ENCODE measurements at places on chromosomes 11 and 22.
A peak's percentile ranks its signal among the peaks of the same experiment; 100 is the strongest.

GRCh38 chr11:33258631-33259205 is 1.5 kb downstream of the HIPK3 start:
- no peak for DNase-seq

GRCh38 chr11:112797648-112798293 is 163.4 kb upstream of the NCAM1 start:
- DNase-seq = peak; percentile 15

DNA sequence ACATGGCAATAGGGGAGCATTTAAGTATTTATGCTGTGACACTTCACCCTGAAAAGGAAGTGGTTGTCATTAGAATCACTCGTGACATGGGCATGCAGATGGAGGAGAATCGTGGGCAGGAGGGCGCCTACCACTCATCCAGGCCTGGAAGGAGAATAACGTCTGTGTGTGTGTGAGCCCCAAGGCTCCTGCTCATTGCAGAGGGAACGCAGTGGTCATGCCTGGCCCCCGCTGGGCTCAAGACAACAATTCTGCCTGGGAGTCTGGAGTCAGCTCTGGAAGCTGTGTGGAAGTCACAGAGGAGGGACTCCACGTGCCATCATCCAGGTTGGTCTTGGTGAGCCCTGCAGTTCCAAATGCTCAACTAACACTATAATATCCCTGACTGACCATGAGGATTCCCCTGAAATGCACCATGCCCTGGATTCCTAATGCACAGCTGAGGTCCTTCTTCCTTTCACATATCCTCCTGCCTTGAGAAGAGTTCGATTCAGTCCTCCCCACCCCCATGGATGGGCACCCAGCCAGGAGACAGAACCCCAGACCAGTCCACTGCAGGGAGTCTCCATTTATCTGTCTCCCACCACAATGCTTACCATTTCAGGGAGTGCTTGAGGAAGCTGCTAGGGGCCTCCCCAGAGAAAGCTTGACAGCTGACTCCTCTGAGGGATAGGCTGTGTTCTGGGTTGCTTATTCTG is 446.9 kb upstream of the B3GAT1 start:
- no peak for DNase-seq

DNA sequence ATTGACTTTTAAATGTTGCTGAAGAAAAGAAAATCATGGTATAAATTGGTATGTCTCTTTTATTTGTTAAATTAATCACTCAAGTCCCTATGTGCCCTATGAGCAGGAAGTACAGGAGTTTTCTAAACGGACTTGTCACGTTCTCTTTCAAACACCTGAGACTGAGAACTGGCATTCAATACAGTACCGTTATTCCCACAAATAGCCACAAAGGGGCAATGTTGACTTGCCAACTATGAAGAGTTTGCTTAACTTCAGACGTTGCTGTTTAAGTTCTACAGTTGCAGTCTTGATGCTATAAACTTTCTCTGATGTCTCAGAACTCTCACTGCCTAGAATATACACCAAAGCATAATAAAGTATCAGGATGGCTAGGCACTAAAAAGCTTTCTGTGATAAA is 7.6 kb downstream of the OR56A1 start:
- DNase-seq = no peak

GRCh38 chr11:2269601-2270321 is 627 bp downstream of the ASCL2 start:
- peak; percentile 34 for DNase-seq

DNA sequence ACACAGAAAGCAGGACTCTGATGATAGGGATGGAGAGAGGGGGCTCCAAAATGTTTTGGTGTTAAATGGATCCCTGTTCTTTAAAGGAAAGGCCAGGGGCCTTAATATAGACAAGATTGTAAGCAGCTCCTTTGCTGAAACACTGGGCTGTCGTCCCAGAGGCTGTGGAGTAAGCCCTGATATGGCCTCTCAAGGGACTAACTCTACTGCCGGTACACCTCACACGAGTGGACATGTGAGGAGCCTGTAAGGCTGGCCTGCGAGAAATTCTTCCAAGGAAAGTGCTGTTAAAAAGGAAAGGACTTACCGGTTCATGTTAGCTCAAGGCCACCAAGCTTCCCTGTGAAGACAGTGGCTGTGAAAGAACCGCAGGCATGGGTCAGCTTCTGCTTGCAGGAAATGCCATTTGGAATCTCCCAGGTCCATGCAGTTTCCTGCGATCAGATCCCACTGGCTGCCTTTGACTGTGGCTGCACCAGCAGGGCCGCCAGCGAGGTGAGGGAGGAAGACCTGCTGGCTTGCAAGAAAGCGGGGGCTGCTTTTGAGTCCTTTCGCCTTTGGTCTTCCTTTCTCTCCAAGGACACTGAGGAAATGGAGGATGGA is 106.6 kb downstream of the PRR5L start:
- no peak for DNase-seq

DNA sequence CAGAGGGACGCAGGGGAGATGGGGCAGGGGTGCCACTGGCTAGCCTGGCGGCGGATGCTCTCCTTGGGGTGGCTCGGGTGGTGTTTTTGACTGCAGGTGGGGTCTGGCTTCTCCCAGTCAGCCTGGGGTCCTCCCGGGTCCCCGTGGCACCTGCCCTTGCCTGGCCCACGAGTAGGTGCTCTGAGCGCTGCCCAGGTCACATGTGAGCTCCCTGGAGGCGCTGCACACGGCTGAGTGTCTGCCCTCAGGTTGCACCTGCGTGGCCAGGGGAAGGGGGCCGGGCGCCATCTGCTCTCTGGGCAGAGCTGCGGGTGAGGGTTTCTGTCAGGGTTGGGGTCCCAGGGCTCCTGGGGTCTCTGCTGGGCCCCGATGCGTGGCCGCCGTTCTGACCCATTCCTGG is 5.2 kb downstream of the TSPAN4 start:
- no peak for DNase-seq

DNA sequence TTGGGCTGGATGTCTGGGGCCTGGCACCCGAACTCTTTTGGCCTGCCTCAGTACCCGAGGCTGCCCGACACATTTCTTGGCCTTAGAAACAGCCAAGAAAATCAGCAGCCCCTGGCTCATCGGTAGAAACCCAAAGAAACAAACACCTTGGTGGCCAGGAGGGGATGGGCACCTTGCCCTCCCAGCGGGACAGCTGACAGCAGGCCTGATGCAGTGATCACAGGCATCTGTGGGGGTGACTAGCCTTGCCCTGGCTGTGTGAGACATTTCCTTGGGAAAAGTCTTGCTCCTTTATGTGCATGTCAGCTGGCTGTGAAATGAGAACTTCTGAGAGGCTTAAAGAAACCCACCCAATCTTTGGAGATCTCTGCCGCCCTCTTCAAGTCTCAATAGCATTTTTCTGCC is 60.9 kb downstream of the SMIM38 start:
- no peak for DNase-seq

GRCh38 chr22:23789121-23789520 is 2.4 kb downstream of the SMARCB1 start:
- no peak for DNase-seq

GRCh38 chr22:35653824-35654223 is 5.6 kb downstream of the APOL6 start:
- no peak for DNase-seq
